NCI-H187 (cell line): ENCODE measurements at places on chromosomes 3 and 15.

GRCh38 chr3:134354612-134355251 is 19.5 kb downstream of the AMOTL2 start:
- no peak for DNase-seq

- no peak for DNase-seq
Observed at GRCh38 chr3:79406175-79406574, 361.6 kb downstream of the ROBO1 start.

GRCh38 chr3:72595927-72596610 is 252.2 kb downstream of the SHQ1 start:
- no peak for DNase-seq

GRCh38 chr3:5874931-5875341 is 687.4 kb downstream of the EDEM1 start:
- DNase-seq: no peak

DNA sequence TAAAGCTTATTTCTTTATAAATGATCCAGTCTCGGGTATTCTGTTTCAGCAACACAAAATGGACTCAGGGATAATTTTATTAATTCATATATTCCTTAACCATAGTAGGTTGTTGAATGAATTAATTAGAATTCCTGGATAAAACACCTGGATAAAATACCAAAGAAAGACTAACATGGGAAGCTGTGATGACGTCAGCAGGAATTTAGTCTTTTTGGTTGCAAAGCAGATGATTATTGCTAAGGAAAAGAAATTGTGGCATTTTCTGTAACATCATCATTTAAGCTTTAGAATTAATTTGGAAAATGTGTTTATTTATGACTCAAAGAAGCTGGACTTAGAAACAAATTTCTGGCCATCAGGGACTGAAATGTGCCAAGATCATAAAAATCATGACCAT is 228.3 kb upstream of the ZBTB20 start:
- DNase-seq: no peak

DNA sequence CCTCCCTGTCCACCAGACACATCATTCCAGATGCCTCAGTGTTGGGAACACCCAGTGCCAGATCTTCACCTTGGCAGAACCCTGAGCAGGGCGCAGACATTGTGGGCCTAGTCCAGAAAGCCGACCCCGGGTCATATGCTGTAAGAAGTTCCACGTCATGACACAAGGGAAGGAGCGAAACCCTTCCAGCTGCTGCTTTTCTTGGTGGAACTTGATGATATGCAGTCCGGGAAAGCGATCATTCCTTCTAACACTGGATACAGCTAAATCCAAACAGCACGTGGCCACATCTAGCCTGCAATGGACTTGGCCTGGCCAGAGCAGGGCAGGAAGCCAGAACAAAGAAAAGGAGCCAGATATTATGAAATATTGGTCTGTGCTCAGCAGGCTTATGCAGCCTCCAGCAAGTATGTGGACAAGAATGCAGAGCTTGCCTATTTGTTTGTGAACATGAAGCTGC is 22.0 kb downstream of the GASK1A start:
- no peak for DNase-seq

GRCh38 chr3:80770106-80771074 is 991.1 kb downstream of the GBE1 start:
- no peak for DNase-seq

GRCh38 chr15:61820951-61821350 is 239.3 kb downstream of the VPS13C start:
- DNase-seq: no peak

GRCh38 chr3:61524933-61525332 is 36.4 kb upstream of the PTPRG start:
- DNase-seq: no peak

DNA sequence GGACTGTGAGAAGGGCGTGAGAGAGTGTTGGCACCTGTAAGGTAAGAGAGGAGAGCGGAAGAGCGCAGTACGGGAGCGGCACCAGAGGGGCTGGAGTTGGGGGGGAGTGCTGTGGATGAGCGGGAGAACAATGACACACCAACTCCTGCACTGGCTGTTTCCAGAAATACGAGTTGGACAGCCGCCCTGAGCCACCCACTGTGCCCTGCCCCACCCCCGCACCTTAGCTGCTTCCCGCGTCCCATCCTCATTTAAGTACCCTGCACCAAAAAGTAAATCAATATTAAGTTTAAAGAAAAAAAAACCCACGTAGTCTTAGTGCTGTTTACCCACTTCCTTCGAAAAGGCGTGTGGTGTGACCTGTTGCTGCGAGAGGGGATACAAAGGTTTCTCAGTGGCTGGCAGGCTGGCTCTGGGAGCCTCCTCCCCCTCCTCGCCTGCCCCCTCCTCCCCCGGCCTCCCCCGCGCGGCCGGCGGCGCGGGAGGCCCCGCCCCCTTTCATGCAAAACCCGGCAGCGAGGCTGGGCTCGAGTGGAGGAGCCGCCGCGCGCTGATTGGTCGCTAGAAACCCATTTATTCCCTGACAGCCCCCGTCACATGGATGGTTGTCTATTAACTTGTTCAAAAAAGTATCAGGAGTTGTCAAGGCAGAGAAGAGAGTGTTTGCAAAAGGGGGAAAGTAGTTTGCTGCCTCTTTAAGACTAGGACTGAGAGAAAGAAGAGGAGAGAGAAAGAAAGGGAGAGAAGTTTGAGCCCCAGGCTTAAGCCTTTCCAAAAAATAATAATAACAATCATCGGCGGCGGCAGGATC is at the start of gene SOX2:
Gene SOX2 (plus strand): TSS at position 601 of the 811 bp plus-strand sequence. CDS start 436 bp downstream, outside the sequence.
- peak; percentile 67 for DNase-seq

GRCh38 chr3:183188895-183189462 is 26.4 kb upstream of the LAMP3 start:
- DNase-seq: no peak

GRCh38 chr15:89839167-89839810 is 24.6 kb upstream of the ANPEP start:
- DNase-seq: no peak

DNA sequence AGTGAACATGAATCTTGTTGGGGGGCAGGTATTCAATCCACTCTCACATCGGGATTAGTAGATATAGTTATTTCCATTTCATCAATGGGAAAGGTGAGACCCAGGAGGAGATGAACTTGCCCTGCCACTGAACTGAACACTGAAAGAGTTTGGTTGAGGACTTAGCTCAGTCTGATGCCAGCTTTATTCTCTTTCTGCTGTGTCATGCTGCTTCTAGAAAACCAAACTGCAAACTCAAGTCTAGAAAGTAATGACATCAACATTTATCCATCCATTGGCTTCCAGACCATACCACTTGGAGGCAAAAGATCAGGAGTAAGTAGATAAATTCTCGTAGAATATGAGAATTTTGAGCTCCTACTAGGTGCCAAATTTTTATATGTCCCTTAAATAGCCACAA is 288.0 kb upstream of the CTNNB1 start:
- DNase-seq: no peak

DNA sequence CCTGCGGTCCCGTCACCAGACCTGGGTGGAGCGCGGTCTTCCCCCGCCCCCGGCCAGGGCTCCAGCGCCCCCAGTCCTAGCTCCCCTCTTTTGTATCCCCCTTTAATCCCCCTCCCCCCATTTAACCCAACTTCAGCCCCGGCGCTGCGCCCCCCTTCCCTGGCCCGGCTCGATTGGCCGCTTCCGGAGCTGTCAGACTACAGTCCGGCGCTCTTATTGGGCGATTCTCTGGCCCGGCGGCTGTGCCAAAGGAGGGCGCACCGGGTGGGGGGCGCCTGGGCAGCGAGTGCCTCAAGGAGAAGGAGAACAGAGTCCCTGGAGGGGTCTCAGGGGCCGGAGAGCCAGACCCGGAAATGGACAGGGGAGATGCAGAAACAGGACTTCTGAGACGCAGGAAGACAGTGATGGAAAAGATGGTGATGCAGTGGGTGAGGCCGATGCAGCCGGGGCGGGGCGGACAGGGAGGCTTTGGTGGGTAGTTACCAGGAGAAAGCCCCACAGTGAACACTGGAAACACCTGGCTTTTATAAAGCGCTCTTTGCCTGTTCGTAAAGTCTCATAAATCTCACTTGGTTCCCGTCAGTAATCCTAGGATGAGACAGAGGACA is 1.2 kb upstream of the ADCY5 start:
- DNase-seq: no peak

GRCh38 chr3:117281371-117281770 is 571.8 kb downstream of the TUSC7 start:
- no peak for DNase-seq

DNA sequence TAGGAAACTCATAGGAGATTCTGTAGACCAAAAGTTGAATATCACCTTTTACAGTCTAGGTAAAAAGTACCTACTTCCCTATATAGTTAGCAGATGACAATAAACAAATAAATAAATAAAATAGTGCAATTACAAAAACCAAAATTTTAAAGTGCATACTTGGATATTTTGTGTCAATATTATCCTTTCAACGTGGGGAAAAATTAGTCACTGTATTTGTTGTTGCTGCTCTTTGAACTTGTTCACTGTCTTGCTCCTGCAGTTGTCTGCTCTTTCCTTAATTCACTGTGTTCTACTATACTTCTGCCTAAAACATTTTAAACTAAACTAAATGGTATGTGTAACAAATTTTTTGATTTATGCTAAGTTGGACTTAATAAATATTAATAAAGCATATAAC is 889.0 kb downstream of the ROBO1 start:
- no peak for DNase-seq

DNA sequence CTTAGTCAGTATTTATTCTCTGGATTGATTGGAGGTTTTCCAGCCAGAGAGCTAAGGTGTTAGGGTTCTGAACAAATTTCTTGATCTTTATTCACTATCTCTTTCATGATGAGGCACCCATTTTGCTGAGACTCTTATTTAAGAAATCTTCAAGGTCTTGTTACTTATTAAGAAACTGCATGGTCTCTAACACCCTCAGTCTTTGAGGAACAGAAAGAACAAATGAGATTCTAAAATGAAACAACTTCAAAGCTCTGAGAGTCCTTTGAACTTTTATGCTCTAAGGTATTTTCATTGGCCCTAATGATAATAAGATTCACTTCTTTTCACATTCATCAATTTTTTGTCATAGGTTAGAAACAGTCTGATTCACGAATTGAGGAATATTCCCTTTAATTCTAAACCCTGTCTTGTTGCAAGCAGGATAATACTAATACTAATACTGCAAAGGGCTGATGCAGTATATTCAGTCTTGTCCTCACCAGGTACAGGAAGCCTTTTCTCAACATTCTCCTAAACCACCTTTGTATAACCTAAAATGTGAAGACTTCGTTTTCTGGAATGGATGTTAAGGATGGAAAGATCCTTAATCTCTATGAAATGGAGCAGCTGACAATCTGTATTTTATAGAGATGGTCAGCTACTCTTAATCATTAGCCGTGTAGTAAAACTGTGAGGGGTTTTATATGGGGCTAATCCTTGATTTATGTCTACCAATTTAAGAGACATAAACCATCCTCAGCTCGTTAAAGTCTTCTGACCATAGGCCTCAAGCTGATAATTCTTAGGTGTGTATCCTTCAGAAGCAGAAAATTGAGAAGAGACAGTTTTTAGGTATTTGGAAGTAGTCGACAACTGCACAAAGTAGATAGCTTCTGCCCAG is 198.3 kb downstream of the OTOL1 start:
- no peak for DNase-seq

DNA sequence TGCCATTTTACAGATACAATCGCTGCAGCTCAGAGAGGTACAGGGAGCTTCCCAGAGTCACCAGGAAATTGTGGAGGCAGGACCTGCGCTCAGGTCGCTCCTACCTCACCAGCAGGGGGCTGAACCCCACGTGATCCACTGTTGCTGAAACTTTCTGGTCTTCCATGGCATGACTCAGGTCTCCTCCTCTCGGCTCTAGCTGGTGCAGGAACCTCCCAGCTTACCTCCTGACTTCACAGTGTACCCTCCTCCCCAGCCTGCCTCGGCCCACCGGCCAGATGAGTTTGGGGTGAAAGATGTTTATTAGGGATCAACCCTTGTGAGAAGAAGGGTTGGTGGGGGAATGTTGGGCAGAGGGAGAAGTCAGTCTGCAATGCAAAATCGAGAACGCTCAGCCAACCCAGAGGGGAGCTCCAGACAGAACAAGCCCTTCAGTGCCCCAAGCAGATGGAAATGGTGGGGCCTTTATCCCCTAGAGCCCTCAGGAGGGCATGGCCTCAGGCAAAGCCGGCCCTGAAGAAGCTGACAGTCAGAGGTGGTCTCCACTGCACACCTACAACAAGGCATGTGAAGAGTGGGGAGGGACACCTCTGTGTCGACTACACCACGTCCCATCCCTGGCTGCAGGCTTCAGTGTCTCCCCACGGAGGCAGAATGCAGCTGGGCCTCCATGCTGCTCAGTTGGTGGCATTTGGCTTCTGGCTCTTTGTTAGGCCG is 118.6 kb upstream of the PRR20G start:
- no peak for DNase-seq

GRCh38 chr3:44999782-45000181 is 23.7 kb downstream of the EXOSC7 start:
- no peak for DNase-seq

- DNase-seq: no peak
Observed at GRCh38 chr3:181753391-181753790, 41.7 kb downstream of the SOX2 start.

DNA sequence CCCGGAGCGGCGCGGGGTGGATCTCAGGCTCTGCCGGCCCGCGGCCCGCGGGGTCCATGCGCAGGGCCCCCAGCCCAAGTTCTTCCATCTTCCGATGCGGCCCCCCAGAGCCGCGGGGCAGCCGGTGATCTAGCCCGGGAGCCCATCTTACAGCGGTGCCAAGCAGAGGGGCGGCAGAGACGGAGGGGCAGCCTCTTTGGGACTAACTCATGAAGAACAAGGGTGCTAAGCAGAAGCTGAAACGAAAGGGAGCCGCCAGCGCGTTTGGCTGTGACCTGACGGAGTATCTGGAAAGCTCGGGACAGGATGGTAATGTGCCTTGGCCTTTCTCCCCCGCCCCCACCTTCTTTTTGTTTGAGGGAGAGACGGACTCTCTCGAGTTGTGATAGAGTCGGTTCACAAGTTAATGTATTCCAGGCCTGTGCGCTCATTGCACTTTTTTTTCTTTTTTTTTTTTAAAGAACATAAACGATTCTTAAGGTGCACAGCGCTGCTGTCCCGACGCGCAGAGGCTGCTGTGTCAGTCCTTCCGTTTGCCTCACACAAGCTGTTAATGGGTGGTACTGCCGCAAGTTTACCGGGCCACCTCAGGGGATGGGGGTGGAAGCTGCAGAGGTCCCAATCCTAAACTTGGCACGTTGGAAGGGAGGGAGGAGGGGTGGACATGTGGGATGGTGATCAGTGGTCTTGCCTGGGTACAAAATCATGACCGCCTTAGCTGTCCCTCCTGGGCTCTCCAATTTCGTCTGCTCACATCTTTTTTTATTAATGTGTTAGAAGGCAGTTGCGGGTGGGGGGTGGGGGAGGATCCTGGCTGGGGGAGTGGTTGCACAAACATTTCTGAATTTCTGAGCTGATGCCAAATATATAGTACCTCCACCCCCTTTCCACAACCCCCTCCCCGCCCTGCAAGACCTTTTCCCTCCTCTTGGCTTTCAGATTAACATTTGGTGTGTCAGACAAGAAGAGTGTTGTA is 801 bp downstream of the ARHGAP31 start:
- DNase-seq: no peak

GRCh38 chr3:41532976-41533375 is 333.7 kb downstream of the CTNNB1 start:
- no peak for DNase-seq

- DNase-seq: no peak
Observed at GRCh38 chr3:191350396-191351090, 20.2 kb upstream of the UTS2B start.

- peak; percentile 36 for DNase-seq
Observed at GRCh38 chr3:49803465-49804140, 542 bp downstream of the INKA1 start.

- DNase-seq: no peak
Observed at GRCh38 chr3:150739200-150739863, 23.6 kb downstream of the SIAH2 start.

GRCh38 chr3:30642849-30643361 is 36.5 kb downstream of the TGFBR2 start:
- no peak for DNase-seq
